MM.1S (cell line): ENCODE measurements at places on chromosomes 2 and 18.
A peak's percentile ranks its signal among the peaks of the same experiment; 100 is the strongest.

DNA sequence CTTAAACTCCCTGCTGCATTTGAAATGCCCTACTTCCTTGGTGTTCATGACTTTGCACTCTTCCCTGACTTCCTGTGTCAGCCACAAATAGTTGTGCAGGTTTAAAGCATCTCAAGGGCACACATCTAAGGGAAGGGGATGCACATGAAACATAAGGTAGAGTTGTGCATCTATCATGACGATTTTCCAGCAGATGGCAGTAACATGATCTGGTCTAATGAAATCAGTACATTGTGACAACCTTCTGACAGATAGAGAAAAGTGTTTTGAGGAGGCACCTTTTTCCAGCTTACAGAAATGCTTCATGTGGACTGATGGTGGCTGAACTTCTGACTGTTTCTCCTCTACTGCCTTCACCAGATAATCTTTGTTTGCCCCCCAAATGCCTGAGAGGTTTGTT is 238.9 kb downstream of the XIRP2 start:
- no peaks in the 10 kb centered on the region for H3K36me3 ChIP-seq
- no peak overlapping the region for H3K4me3 ChIP-seq
- DNase-seq: peak; percentile 12
- no peaks in the 10 kb centered on the region for H3K27me3 ChIP-seq
- H3K4me1 ChIP-seq: no peaks in the 10 kb centered on the region

GRCh38 chr18:3790703-3791102 is 340.7 kb downstream of the TGIF1 start:
- no peaks in the 10 kb centered on the region for H3K27me3 ChIP-seq
- no peak for DNase-seq
- H3K4me1 ChIP-seq: no peaks in the 10 kb centered on the region
- no peaks in the 10 kb centered on the region for H3K36me3 ChIP-seq
- no peak overlapping the region for H3K4me3 ChIP-seq

- no peak overlapping the region for H3K27ac ChIP-seq
- DNase-seq: no peak
- no peak overlapping the region for H3K4me3 ChIP-seq
- peaks cover 11% of the 10 kb centered on the region; the same call in 1 of the 2 replicates for H3K4me1 ChIP-seq
- no peaks in the 10 kb centered on the region for H3K27me3 ChIP-seq
These were observed 7.9 kb upstream of the TMX3 start for GRCh38 chr18:68722821-68723220.

GRCh38 chr2:28926847-28927246 is 32.4 kb downstream of the WDR43 start:
- H3K36me3 ChIP-seq: peaks cover 39% of the 10 kb centered on the region
- no peak overlapping the region for H3K4me3 ChIP-seq
- DNase-seq: no peak
- no peak overlapping the region for H3K27ac ChIP-seq
- H3K4me1 ChIP-seq: no peaks in the 10 kb centered on the region

DNA sequence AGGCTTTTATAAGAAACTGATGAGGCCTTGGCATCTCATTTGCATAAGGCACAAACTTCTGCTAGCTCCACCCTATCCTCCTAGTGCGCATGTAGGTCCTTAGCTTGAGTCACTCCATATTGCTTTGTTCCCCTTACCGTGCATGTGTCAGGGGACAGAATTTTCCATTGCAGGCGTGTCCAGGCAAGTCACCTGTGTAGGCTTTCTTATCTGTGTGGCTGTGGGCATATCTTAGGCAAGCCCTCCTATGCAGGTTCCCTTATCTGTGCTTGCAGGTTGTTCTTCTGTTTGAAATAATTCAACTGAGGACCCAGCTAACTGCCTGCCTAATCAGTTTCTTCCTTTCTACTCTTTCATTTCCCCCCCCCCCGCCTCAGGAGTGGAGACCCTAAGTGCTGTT is 63.3 kb upstream of the CDCA7 start:
- H3K4me3 ChIP-seq: no peak overlapping the region
- no peak overlapping the region for H3K27ac ChIP-seq
- H3K36me3 ChIP-seq: no peaks in the 10 kb centered on the region
- DNase-seq: no peak
- H3K27me3 ChIP-seq: no peaks in the 10 kb centered on the region

DNA sequence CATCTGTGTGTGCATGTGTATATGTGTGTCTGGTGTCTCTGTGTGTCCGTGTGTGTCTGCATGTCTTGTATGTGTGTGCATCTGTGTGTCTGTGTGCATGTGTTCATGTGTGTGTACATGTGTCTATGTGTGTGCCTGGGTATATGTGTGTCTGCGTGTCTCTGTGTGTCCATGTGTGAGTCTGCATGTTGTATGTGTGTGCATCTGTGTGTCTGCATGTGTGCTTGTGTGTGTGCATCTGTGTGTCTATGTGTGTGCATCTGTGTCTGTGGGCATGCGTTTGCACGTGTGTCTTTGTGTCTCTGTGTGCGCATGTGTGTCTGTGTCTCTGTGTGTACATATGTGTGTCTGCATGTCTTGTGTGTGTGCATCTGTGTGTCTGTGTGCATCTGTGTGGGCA is 207.7 kb downstream of the TNS1 start:
- no peaks in the 10 kb centered on the region for H3K36me3 ChIP-seq
- no peak overlapping the region for H3K27ac ChIP-seq
- DNase-seq: no peak

- no peaks in the 10 kb centered on the region for H3K4me1 ChIP-seq
- no peaks in the 10 kb centered on the region for H3K36me3 ChIP-seq
- H3K27ac ChIP-seq: no peak overlapping the region
- H3K4me3 ChIP-seq: no peak overlapping the region
These were observed 3.9 kb upstream of the SP5 start for GRCh38 chr2:170711196-170711773.

- no peaks in the 10 kb centered on the region for H3K36me3 ChIP-seq
- H3K27me3 ChIP-seq: no peaks in the 10 kb centered on the region
- H3K27ac ChIP-seq: no peak overlapping the region
- no peak overlapping the region for H3K4me3 ChIP-seq
- DNase-seq: no peak
- H3K4me1 ChIP-seq: no peaks in the 10 kb centered on the region
These were observed 794.4 kb upstream of the ID2 start for GRCh38 chr2:7887441-7887840.

DNA sequence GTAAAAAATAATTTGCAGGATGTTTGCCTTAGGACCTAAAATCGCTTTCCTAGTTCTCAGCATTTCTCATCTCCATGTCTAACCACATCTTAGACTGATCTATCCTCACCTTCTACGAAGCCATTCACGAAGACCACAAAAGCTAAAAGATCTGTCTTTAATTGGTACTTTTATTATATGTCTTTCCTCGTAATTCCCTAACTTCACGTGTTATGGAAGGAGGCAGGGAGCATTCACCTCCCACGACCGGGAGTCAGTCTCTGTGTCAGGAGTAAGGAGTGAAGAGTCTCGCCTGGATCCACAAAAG is 1.6 kb downstream of the DLGAP1 start:
- H3K36me3 ChIP-seq: no peaks in the 10 kb centered on the region
- H3K27me3 ChIP-seq: no peaks in the 10 kb centered on the region
- no peak overlapping the region for H3K4me3 ChIP-seq

GRCh38 chr2:60414495-60415138 is 138.8 kb downstream of the BCL11A start:
- no peak overlapping the region for H3K4me3 ChIP-seq
- no peak overlapping the region for H3K27ac ChIP-seq
- H3K27me3 ChIP-seq: no peaks in the 10 kb centered on the region
